Mesenteric fat pad (tissue), 1 donor: ENCODE measurements at places on chromosomes 3 and 15. TPM values are rescaled to one million over a fixed set of nuclear protein-coding genes. Genes with fewer than 3 reads are reported as not detected.

SLC28A1 gene
- total RNA-seq = 0.19 TPM

IL17RE gene
- 20.2 TPM for total RNA-seq

SLC30A4 gene
- 8.5 TPM for total RNA-seq

PIGZ gene
- total RNA-seq = 10.2 TPM

CAMKV gene
- not detected for total RNA-seq

NEK10 gene
- 0.87 TPM for total RNA-seq

ISL2 gene
- total RNA-seq = 0.67 TPM

STRC gene
- total RNA-seq = 0.10 TPM

OR5K2 gene
- total RNA-seq = not detected

MCF2L2 gene
- total RNA-seq = 0.16 TPM

IL17RD gene
- 3.5 TPM for total RNA-seq

SERINC4 gene
- 0.22 TPM for total RNA-seq

EAF2 gene
- 7.2 TPM for total RNA-seq

DNA sequence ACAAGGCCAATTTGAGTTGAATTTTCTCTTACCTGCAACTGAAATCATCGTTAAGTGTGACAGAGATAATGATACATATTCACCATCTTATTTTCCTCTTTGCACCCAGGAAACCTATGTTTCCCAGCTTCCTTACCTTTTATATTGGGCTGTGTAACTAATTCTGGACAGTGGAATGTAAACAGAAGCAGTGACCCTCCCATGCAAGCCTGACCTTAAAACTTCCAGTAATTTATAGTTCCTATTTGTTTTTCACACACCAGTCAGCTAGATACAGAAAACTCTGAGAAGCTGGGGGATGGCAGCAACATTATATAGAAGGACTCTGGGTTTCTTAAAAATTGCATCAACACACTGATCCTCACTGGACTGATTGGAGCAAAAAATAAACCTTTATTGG is 4.5 kb upstream of the ZNF280D start:
- no peak for DNase-seq

GRCh38 chr3:183046883-183047282 is 52.4 kb downstream of the MCCC1 start:
- DNase-seq = no peak

DNA sequence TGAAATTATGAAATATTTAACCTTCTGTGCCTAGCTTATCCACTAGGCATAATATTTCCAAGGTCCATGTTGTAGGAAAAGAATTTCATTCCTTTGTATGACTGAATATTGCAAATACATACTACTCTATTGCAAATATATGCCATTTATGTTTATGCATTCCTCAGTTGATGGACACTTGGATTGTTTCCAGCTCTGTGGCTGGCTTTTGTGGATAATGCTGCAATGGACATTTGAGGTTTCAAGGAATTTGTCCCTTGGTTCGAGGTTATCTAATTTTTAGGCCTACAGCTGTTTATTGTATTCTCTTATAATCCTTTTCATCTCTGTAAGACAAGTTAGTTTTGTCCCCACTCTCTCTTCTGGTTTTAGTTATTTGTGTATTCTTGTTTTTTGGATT is 7.7 kb upstream of the AADACL2 start:
- no peak for DNase-seq

- DNase-seq = no peak
Measured at GRCh38 chr3:134922101-134922500, 127.0 kb downstream of the EPHB1 start.

DNA sequence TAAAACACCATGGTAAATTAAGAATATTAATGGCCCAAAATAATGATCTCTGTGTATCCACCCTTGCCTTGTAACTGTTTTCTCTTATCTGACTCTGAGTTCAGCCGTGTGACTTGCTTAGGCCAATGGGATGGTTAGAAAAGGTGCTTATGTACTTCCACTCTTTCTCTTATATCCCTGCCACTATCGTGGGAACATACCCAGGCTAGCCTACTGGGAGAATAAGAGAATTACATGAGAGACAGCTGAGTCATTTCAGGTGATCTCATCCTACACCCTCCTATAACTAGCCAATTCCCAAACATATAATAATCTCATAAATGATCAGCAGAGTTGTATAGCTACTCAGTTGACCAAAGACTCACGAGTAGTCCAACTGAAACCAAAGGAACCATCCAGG is 98.3 kb upstream of the ABI3BP start:
- no peak for DNase-seq

- DNase-seq = no peak
Measured at GRCh38 chr3:78666470-78666800, 1101.4 kb downstream of the ROBO1 start.

DNA sequence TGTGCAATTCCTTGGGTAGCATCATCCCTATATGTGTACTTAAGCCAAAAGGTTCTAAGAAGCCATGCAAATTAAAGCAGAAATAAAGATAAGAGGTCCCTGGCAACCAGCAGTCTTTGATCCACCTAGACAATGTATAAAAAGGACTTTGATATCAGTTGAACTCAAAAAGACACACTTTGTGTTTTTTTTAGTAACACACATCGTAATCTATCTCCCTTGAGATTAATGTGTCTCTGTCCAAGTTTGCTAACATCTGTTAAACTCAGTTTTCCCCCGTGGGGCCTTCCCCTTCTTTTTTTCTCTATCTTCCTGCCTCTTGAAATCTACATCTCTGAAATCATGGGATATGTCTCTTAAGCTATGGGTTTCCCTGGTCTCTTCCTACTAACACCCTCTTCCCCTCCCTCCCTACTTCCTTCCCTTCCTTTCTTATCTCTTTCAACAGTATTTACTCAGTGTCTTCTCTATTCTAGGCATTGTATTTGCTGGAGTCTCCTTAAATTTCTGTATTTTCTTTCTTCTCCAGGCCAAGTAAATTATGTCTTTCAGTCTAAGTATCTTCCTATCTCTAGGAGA is 27.7 kb downstream of the ALDH1A2 start:
- DNase-seq = no peak

- no peak for DNase-seq
Measured at GRCh38 chr3:190502946-190503345, 10.9 kb upstream of the IL1RAP start.

GRCh38 chr15:34043391-34043790 is 4.4 kb upstream of the AVEN start:
- DNase-seq = no peak

- DNase-seq = no peak
Measured at GRCh38 chr15:35168464-35168863, 83.4 kb upstream of the NANOGP8 start.

- DNase-seq = no peak
Measured at GRCh38 chr3:66572938-66573710, 72.3 kb upstream of the LRIG1 start.

- DNase-seq = peak; percentile 69
Measured at GRCh38 chr15:25712192-25712960, 150.8 kb downstream of the ATP10A start.

- DNase-seq = no peak
Measured at GRCh38 chr15:33994005-33994615, 25.8 kb downstream of the CHRM5 start.

DNA sequence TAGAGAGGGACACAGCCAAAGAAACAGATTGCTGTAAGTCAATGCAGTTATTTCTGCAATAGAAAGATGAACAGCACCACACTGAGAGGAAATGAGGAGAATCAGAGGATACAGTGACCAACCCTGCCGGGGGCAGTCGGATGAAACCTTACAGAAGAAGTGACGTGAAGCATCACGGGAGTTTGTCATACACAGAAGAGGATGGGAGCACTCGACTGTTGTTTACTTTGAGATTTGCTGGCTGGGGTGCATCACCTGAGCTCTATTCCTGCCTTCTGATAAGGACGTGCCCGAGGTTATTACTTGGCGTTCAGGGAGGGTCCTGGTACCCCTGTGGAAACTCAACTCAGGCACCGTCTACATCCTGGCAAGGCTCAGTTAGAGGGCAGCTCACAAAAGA is 45.4 kb downstream of the MAGEF1 start:
- no peak for DNase-seq

- DNase-seq = no peak
Measured at GRCh38 chr3:151477591-151478334, 16.9 kb upstream of the IGSF10 start.

GRCh38 chr3:29936054-29936453 is 655.2 kb downstream of the RBMS3 start:
- DNase-seq = no peak

GRCh38 chr3:48429317-48429959 is 448 bp downstream of the PLXNB1 start:
- DNase-seq = no peak

GRCh38 chr3:81789691-81790090 is 28.2 kb upstream of the GBE1 start:
- DNase-seq = no peak

- no peak for DNase-seq
Measured at GRCh38 chr3:169663951-169664820, 674 bp upstream of the MECOM start.

DNA sequence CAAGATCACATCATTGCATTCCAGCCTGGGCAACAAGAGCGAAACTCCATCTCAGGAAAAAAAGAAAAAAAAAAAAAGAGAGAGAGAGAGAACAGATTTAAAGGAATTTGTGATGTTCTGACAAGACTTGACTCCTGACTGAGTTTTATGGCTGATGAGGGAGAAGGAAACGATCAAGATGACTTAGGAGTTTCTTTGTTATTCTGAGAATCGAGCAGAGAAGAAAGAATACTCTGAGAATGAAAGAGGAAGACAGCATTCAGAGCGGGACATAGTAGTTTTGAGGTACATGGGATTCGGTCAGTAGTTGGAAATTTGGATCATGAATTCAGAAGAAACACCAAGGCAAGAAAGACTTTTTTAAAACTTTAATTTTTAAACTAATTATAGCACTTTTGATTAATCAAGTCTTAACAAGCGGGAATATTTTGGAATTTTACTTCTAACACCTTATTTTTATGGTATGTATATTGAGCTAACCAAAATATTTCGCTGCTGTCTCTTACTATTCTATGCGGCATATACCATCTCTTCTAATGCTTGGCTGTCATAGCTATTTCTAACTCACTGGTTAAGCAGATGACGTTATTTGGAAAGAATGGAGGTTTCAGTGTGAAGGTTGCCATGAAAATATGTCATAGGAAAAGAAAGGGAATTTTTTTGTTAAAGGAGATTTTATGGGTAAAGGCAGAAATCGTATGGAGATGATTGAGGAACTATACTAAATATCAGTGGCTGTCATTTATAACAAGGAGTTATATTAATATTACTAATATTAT is 644.1 kb downstream of the RBMS3 start:
- DNase-seq = no peak

GRCh38 chr15:85788771-85789495 is 5.8 kb downstream of the KLHL25 start:
- DNase-seq = no peak

- no peak for DNase-seq
Measured at GRCh38 chr15:40940296-40940801, 11.2 kb downstream of the DLL4 start.

DNA sequence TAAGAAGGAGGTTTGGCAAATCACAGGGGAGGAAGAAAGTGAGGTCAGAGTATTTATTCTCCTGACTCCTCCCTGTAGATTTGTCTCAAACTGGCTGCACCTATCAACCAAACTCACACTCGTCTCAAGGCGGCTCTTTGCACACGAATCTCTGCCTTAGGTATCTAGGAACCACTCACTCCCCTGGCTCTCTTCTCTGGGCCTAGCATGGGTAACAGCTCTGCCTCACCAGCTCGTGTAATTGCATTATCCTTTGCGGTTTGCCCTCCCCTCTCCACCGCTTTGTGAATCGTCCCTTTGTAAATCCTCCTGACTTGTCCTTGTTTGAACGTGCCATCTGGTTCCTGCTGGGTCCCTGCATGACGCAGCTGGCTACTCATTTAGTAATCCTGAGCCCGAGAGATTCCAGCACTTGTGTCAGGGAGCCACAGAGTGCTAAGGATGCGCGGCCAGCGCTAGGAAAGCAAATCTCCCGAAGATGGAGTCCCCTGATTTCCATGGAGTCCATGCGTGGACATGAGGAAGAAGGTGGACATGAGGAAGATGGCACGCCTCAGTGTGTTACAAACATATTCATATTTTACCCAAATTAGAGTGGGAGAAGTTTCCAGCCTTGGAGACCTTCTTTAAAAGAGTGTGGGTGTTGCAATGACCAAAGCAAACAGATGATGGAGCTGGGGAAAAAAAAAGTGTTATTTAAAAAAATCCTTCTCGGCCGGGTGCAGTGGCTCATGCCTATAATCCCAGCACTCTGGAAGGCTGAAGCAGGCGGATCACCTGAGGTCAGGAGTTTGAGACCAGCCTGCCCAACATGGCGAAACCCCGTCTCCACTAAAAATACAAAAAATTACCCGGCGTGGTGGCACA is 26.7 kb downstream of the NRROS start:
- DNase-seq = no peak

DNA sequence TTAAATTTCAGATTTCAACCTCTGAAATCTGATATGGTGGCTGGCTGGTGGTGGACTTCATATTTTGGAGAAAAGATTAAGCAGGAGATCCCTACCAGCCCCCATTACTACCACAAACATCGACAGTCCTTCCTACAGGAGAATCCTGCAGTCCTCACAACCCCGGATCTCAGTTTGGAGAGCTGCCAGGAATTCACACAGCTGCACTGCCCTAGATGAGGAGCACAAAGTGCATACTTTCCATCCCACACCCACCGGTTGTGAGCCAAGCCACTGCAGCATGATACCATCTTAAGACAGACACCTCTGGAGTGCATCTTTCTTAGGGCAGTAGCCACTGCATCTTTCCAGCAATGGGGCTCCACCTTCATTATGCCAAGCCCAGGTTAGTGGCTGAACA is 185.5 kb upstream of the GPR149 start:
- DNase-seq = no peak
